ENCODE measurements at places on chromosomes 11 and 22.

- no peak for DNase-seq
Observed at GRCh38 chr11:129239207-129239606, 47.1 kb upstream of the ARHGAP32 start.

DNA sequence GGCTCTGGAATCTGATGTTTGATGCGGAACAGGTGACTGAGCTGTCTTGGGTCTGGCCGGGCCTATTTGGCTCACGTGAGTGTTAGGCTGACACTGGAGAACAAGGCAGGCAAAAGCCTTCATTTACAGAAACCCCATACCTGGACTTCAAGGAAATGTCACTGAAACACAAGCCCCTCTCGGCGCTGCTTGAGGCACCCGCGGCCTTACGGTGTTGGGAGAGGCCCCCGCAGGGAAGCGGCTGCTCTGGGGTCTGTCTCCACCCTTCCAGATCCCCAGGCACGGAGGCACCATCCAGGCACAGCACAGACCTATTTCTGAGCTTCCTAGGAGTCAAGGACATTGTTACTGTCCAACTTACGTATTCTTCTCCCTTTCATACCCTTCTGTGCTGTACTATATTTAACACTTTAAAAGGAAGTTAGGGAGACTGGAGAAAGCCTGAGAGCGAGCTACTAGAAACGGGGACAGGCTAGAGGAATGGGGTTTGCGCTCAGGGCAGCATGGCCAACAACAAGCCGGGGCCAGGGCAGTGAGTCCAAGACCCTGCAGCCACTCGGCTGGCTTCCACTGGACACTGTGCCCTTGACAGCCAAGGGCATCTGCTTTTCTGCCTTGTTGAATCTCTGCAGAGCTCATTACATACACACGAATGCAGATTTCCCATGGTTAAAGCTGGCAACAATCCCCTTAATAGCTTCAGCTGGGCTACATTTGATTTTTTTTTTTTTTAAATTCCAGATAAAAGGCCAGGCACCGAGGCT, 23.8 kb downstream of the DRD4 start:
- no peak for DNase-seq

DNA sequence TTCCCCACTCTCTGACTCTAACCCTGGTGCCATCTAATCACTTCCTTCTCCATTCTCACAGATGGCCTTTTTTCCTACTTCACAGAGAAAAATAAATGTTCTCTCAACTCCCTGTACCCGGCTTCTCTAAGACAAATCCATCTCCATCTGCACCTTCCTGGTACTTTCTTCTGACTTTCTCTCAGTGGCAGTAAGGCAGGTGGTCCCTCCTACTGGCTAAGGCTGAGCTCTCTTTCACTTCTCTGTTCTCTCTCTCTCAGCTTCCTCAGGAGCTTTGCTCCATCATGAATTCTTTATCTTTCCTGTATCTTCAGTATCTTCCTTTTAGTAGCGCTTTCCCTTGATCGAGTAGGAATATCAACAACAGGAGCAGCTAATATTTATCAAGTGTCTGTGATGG, 421.6 kb downstream of the TMEM135 start:
- DNase-seq: no peak

GRCh38 chr11:33065445-33066178, 26.2 kb downstream of the TCP11L1 start:
- peak; percentile 21 for DNase-seq

DNA sequence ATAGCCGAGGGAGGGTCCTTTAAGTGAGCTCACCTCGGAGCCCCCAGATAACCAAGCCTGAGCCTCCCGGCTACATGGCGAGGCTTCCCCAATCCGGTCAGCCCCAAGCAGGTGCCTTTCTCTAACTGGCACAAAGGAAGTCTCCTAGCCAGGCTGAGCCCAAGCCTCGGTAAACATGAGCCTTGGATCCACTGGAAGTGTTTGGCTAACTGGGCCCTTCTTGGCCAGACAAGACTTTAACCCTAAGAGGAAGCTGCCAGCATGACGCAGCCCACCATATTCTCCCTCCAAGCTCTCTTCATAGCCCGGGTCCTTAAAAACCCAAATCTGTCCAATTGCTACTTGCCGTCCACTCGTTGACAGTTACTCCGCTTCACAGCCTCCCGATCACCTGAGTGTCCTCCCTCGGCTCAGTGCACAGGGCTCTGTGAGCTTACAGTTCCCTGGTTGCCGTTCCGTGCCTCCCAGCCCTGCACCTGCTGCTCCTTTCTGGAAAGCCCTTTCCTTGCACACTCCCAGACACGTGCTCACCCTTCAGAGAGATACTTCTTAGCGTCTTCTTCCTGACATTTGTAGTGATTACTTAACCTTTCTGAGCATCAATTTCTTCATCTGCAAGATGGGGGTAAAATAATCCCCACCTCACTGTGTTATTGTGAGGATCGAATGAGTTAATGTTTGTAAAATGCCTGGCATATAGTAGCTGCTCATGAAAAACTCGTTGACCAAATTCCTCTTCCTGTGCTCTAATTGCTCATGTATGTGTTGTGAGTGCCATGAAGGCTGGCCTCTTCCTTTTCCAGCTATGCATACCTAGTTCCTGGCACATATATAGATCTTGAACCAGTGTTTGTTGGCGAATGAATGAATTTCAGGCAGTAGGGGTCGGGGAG, 25.6 kb downstream of the TXN2 start:
- DNase-seq: no peak

- DNase-seq: no peak
Observed at GRCh38 chr11:76739798-76740197, 43.4 kb upstream of the TSKU start.

GRCh38 chr11:46677991-46678740, 22.3 kb downstream of the ARHGAP1 start:
- no peak for DNase-seq

DNA sequence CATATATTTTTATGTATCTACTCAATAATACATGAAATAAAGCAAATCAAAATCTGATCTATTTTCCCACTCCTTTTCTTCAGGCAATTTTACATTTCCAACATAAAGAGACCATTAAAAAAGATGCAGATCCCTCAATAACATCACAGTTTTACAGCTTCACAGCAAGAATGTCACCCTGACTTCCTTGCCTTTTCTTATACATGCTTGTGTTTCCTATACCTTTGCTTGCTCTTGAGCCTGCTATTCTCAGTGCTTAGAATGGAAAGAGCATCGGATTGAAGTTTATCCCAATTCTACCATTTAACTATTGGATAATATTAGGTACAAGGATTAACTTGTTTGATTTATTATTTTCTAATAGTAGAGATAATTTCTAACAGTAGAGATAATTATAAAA, 176.7 kb downstream of the CNTN5 start:
- DNase-seq: no peak

GRCh38 chr11:120509346-120510053, 2.0 kb upstream of the GRIK4 start:
- DNase-seq: no peak

GRCh38 chr22:20829491-20830134, 29.0 kb downstream of the PI4KA start:
- no peak for DNase-seq

- no peak for DNase-seq
Observed at GRCh38 chr22:45518580-45518991, 15.9 kb downstream of the FBLN1 start.

- no peak for DNase-seq
Observed at GRCh38 chr11:103582351-103582909, 454.0 kb upstream of the DDI1 start.

GRCh38 chr22:36831206-36831605, 14.4 kb upstream of the PVALB start:
- DNase-seq: no peak

GRCh38 chr22:30526656-30527055, 19.9 kb downstream of the SEC14L6 start:
- DNase-seq: no peak

GRCh38 chr22:49951986-49952896, 8.3 kb upstream of the PIM3 start:
- DNase-seq: no peak

GRCh38 chr22:17733466-17733865, 40.8 kb downstream of the BID start:
- DNase-seq: no peak

GRCh38 chr11:68889948-68890446, 13.6 kb downstream of the MRPL21 start:
- no peak for DNase-seq

DNA sequence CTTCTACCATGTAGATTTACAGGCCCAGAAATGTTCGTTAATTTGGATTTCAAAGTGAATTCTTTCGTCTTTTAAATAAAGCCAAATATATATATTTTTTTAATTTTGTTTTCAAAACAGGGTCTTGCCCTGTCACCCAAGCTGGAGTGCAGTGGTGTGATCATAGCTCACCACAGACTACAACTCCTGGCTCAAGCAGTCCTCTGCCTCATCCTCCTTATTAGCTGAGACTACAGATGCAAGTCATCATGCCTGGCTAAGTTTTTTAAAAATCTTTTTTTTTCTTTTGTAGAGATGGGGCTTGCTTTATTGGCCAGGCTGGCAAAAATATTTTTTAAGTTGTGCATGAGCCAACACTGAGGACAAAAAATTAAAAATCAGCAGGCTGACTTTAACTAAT, 5.0 kb upstream of the LMO2 start:
- DNase-seq: no peak

DNA sequence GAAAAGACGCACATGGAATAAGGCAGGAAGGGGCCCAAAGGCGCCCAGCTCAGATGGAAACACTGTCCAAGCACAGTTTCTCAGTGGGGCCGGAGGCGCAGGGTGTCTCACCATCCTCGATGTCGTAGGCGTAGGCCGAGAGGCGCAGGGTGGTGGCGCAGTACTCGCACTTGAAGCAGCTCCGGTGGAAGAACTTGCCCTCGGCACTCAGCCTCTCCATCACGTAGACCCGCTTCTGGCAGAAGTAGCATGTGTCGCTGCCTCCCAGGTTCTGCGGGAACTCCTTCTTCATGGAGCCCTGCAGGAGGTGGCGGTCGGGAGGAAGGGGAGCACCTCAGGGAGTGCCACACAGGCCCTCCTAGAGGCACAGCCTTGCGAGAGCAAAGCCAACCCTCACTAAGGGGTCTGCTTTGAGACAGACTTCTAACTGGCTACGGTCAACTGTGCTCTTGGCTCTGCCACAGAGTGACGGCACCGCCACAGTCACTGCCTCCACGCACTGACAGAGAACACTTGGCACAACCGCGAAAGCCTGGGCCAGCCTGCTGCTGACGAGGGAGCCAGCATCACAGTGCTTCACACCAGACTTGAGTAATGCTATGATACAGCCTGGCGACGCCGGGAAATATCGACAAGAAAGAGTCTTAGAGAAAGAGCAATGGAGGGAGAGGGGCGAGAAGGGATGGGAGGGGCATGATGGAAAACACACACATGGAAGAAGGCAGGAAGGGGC, 97.6 kb upstream of the BID start:
- no peak for DNase-seq

- DNase-seq: no peak
Observed at GRCh38 chr11:46894506-46894905, 23.8 kb downstream of the LRP4 start.

- no peak for DNase-seq
Observed at GRCh38 chr11:85167038-85167437, 460.1 kb downstream of the DLG2 start.

DNA sequence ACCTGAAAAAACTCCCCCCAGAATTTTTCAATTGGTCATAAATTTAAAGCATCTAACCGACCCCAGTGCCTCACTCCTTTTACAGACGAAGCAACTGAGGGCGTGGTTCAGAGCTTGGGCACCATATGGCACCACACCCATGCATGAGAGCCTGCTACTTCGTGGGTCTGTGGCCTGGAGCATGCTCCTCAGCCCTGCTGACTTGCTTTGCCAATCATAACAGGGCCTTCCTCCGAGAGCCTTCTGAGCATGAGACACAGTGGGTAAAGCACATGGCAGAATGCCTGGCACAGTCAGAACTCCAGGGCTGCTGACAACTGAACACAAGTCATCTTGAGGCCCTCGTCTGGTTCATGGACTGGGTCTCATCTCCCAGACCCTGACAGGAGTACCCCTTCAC, 33.3 kb downstream of the HIRA start:
- DNase-seq: no peak

DNA sequence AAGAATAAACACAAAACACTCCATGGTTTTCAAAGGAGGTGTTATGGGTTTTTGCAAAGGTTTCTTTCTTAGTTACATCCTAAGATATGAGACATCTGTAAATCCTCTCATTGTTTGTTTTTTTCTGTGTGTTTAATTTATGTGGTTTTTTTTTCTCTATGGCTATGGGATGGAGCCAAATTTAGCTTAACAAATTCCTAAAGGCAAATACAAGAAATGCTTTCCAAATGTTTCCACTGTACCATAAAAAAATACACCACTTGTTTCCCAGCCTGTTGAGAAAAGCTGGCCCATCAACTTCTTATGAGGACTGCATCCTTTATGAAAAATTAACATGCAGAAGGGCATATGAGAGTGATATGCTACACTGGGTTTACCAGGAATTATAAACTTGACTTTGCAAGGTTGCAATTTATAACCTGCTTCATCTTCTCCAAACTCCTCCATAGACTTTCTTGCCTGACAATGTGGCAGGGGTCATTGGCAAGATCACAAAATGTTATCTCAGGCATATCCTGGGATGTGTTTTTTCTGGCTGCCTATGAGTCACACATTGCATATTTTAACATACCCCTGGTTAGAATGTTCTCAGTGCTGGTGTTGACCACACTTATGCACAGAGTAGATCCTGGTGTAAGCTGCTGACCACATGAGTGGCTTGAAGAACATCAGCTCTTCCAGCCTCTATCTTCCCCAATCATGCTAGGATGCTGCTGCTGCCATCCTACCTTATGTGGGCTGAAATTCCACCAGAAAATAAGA, 137.6 kb upstream of the TTC12 start:
- DNase-seq: no peak

DNA sequence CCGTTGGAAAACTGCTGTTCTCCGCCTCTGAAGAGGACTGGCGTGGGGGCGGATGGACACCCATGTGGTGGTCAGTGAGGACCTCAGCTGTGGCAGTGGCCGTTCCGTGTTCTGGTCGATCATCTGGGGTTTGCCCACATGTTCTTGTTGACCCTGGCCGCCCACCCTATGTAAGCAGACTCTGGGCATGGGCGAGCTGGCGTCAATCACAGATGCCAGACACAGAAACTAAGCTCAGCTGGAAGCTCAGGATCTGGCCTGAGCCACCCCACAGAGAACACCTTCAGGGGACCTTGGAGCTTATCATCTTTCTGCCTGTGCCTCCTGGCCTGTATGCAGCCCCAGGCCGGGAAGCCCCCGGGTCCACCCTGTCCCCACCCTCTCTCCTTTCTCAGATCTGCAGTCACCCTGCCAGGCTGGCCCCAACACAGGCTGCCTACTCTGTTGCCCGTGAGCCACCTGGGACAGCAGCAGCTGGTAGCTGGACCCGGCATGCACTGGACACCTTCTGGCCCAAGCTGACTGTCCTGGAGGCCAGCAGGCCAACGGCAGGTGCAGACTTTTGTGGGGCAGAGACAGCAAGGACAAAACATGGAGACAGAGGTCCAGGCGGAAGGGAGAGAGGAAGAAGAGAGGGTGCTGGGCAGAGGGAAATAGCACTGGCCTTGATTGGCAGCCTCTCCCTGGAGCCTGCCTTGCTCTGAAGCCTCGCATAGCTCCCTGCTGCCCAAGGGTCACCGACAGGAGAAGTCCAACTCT, 91.5 kb downstream of the PHF21B start:
- DNase-seq: no peak

- no peak for DNase-seq
Observed at GRCh38 chr11:13698132-13698531, 29.7 kb downstream of the FAR1 start.

GRCh38 chr11:34417202-34417601, 21.5 kb upstream of the CAT start:
- DNase-seq: no peak

All from GM19239 (cell line).